OCI-M1 (cell line): ENCODE measurements at places on chromosomes 2 and 18.

GRCh38 chr2:210556329-210556980, at the start of gene CPS1:
Gene CPS1, plus strand, starts transcription at chr2:210556599. Its CDS starts 135 bp downstream, at chr2:210556734.
- DNase-seq, result no peak

GRCh38 chr2:143948710-143949109, 571.2 kb downstream of the ZEB2 start:
- DNase-seq, result no peak

- no peak for DNase-seq
Observed at GRCh38 chr18:24432618-24433017, 6.1 kb downstream of the IMPACT start.

DNA sequence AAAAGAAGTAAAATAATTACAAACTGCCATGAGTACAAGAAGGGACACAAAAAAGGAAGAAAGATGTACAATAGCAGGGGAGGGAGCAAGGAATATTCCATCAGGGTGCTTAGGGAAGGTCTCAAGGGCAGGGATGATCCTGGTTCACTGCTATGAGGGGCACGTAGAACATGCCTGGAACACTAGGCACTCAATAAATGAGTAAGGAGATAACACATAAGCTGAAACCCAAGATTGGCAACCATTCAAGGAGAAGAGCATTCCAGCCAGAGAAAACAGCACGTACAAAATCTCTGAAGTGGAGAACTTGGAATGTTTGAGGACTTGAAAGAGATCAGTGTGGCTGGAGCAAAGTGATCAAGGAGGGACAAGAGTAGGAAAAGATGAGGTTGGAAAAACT, 103.2 kb downstream of the FAM161A start:
- DNase-seq, result no peak

- no peak for DNase-seq
Observed at GRCh38 chr2:196563876-196564275, 75.6 kb upstream of the CCDC150 start.

DNA sequence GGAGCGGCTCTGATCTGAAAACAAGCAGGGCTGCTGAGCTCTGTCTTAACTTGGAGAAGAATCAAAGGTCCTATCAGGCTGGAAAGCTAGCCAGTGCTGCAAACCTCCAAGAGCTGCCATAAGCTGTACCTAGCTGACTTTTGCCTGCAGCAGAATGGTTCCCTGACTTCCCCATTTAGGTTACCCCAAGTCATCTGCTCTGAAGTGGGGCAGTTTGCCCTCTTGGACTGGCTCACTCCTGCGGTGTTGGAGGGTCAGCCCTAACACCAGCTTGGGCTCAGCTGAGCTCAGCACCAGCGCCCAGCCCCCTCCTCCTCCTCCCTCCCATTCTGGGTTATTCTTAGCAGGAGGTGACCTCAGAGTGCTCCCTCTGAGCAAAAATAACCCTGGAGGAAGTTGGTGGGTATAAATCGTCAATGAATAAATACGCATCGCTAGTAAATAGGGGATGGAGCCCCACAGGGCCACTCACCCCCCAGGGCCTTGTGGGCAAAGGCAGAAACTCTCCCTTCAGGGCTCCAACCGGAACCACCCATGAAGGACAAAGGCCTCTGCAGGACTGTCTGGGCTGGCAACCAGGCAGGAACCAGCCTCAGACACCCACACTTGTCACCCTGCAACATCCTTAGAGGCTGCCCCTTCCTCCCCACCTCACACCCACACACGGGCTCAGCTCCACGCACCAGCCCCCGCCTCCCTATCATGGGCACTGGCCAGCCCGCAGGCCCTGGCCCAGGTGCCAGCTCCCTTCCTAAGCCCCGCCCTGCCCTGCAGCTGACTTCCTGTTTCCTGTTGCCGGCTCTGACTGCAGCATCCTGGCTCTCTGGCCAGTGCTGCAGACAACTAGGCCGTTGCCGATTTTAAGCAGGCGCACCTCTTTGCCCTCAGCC, 46.9 kb downstream of the DNMT3A start:
- DNase-seq, result peak; percentile 60

- no peak for DNase-seq
Observed at GRCh38 chr2:181241797-181242196, 215.4 kb upstream of the ITGA4 start.

GRCh38 chr2:20416723-20417122, 30.2 kb upstream of the RHOB start:
- no peak for DNase-seq

DNA sequence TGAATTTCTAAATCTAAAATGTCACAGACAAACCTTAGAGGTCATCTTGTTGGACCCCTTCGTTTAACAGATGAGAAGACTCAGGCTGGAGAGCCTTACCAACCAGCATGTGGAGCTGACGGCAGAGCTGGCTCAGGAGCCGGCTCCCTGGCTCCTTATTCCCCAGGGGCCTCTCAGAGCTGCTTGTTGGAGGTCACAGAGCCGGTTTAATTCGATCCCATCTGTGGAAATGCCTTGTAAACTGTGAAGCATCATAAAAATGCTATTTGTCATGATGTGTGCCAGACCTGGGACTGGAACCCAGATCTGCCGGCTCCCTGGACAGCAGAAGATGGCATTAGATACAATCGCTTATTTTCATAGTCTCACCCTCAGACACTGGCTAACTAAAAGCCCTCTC, 8.2 kb upstream of the CIB4 start:
- no peak for DNase-seq
